ENCODE measurements at places on chromosomes 4 and X. TPM values are rescaled to one million over a fixed set of nuclear protein-coding genes. Genes with fewer than 3 reads are reported as not detected.

Gene CHIC1
- 9.2 TPM for total RNA-seq

Gene KLHL13
- total RNA-seq, result 6.3 TPM

Gene SPOCK3
- not detected for total RNA-seq

Gene ELF2
- 32.3 TPM for total RNA-seq

Gene CDKL2
- 1.2 TPM for total RNA-seq

Gene AWAT2
- total RNA-seq, result not detected

Gene SLC2A9
- total RNA-seq, result 3.5 TPM

Gene UGT8
- total RNA-seq, result 0.11 TPM

Gene CCKAR
- not detected for total RNA-seq

Gene FDCSP
- not detected for total RNA-seq

Data from right atrium auricular region (tissue), 2 donors.